ENCODE measurements at places on chromosomes 12 and 14.

- DNase-seq: no peak
These were observed 486.5 kb downstream of the ZFP36L1 start for GRCh38 chr14:68306265-68306933.

GRCh38 chr14:89936654-89937185 is 17.8 kb downstream of the EFCAB11 start:
- DNase-seq: no peak

GRCh38 chr14:92456215-92457015 is 57.2 kb upstream of the RIN3 start:
- no peak for DNase-seq

GRCh38 chr14:71467361-71467811 is 464.8 kb upstream of the RGS6 start:
- no peak for DNase-seq

- no peak for DNase-seq
These were observed 4.0 kb downstream of the MAPKAPK5 start for GRCh38 chr12:111846016-111846415.

- no peak for DNase-seq
These were observed 283.5 kb upstream of the RGS6 start for GRCh38 chr14:71648725-71649124.

GRCh38 chr12:51183816-51184215 is 10.9 kb upstream of the TFCP2 start:
- DNase-seq: no peak

DNA sequence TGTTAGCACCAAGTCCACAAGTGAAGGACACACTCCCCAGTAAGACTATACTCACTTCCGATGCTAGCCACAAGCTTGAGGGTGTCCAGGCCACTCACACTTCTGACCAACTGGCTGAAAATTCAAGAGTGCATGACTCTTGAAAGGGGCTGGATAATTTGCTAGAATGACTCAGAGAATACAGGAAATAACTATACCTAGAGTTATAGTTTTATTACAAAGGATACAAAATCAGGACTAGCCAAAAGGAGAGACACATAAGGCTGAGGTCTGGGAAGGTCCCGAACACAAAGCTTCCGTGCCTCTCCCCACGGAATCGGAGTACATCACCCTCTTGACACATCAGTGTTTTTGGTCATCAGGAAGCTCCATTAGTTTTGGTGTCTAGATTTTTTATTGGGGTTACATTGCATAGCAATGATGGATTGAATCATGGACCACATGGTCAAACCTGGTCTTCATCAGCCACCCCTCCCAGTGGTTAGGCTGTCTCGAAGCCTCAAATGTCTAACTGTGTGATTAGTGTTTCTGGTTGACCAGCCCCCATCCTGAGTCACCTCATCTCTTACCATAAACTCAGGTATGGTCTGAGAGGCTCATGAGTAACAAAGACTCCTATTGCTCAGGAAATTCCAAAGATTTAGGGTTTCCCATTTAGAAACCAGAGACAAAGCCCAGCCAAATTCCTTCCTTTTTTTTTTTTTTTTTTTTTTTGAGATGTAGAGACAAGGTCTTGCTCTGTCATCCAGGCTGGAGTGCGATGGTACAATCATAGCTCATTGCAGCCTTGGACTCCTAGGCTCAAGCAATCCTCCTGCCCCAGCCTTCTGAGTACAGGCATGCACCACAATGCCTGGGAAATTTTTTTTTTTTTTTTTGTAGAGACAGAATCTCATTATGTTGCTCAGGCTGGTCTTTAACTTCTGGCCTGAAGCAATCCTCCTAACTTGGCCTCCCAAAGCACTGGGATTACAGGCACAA is 472.0 kb upstream of the TBX3 start:
- no peak for DNase-seq

- DNase-seq: no peak
These were observed 78.0 kb downstream of the LRRC9 start for GRCh38 chr14:59997966-59998365.

Measured in stimulated activated CD8-positive, alpha-beta memory T cell treated with anti-CD3 and anti-CD28 coated beads, Interleukin-15, amount 100 ng/mL, for 48 hours (primary cell).